Stimulated activated CD4-positive, alpha-beta T cell treated with anti-CD3 and anti-CD28 coated beads, TNF-alpha, amount 100 ng/mL, for 48 hours (primary cell): ENCODE measurements at places on chromosomes 5 and 9.

- DNase-seq = no peak
Observed at GRCh38 chr5:172048539-172049101, 42.2 kb upstream of the FBXW11 start.

DNA sequence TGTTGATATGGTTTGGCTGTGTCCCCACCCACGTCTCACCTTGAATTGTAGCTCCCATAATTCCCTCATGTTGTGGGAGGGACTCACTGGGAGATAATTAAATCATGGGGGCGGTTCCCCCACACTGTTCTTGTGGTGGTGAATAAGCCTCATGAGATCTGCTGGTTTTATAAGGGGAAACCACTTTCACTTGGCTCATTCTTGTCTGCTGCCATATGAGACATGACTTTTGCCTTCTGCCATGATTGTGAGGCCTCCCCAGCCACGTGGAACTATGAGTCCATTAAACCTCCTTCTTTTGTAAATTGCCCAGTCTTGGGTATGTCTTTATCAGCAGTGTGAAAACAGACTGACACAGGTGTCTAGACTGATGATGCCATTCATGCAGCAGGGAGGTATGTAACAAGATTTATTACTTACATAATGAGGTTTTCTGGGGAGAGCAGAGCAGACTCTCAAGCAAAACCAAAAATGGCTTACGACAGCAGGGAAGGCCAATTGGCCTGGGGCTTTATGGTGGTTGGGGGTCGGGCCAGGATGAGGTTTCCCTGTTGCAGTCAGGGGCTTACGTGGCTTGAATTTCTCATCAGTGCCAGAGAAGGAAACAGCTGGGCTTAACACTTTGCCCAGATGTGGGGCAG lies 9.5 kb upstream of the COMMD10 start:
- no peak for DNase-seq

DNA sequence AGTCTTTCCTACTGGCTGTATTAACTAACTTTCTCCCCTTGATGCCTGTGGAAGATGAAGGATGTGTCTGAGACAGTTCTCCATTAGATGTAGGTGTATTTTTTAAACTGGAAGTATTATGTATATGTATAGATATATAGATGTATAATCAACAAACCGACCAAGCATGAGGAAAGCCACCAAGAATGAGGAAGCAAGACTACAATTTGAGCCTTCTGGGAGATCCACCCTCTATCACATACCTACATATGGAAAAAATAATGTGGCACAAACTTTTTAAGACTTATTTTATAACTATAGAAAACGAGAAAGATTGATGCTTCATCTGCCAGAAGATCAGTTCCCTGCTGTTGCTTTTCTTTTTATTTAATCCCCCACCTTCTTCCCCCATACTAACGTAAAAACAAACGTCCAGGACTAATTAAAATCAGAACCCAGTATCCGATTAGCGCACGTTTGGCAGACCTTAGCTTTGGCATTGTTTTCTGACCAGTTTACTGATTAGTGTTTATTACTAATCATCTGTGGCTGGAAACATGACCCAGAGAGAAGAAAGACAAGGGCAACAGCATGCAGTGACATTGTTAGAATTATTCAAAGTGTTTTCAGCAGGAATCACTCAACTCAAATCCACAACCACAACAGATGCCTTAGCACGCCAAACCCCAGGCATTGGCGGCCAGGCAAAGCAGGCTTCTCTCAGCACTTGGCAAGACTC lies 490.2 kb downstream of the EBF1 start:
- DNase-seq = no peak

DNA sequence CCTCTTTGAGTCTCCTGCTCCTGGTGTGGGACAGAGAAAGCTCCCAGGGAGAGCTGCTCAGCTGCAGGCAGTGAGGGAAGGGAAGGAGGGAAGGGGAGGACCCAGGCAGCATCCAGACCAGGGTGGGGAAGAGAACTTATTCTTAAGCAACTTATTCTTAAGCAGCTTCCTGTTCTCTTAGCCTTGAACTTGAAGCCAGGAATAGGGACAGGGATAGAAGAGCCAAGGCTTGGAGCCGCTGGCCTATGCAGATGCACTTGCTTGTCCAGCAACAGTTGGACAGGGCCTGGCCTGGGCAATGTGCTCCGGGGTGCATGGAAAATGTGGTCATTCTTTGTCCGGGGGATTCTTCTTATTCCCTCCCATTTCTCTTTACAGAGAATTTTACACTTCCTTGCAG lies 31.4 kb upstream of the SPTLC1 start:
- DNase-seq = no peak

- no peak for DNase-seq
Observed at GRCh38 chr5:34555699-34556508, 100.2 kb upstream of the RAI14 start.

DNA sequence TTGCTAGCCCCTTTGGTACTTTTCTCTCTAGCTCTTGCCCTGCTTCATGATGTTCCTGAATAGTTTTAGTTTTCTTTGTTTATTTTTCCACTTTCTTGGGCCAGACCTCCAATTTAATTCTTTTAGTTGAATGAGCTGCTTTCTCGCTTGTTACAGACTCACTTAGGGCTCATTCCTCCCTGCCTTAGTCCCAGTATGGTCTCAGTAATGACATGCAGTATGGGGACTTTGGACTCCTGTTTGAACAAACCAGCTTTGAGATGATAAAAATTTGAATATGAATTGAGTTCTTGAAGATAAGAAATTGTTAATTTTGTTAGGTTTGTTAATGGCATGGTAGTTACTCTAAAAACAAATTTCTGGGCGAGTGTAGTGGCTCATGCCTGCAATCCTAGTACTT lies 284.8 kb upstream of the DMRT1 start:
- DNase-seq = no peak
